ENCODE measurements at places on chromosomes 1 and 21.
A peak's percentile ranks its signal among the peaks of the same experiment; 100 is the strongest.

DNA sequence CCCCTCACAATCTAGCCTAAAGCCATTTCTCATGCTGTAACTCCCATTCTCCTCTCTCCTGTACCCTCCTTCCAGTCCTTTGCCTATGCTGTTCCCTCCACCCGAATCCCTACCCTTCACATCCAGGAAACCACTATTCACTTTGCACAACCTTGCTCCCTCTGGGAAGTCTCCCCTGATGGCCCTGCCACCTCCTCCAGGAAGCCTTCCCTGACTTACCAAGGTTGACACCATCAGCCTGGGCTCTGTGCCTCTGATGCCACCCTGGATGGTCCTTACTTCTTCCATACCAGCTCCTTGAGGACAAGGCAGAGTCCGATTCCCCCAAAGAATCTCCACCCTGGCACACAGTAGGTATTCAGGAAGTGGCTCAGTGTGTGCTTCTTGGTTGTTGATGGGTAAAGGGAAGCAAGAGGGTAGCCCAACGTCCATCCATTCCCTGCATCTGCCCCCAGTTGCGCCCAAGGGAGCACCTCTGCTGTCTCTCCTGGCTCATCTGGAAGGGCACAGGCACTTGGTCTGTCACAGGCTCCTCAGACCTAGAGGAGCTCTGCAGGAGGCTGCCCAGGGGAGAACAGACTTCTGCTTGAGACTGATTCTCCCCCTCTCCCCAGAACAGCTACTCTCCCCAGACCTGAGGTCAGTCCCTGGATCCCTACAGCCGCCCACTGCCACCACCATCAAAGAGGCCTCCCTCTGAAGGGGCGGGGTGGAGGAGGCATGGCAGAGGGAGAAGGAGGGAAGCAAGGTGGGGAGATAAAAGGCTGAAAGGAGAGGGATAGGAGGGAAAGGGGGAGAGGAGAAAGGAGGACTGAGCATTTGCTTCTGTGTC, 36.1 kb upstream of the ZC3H12A start:
- no peak for DNase-seq

DNA sequence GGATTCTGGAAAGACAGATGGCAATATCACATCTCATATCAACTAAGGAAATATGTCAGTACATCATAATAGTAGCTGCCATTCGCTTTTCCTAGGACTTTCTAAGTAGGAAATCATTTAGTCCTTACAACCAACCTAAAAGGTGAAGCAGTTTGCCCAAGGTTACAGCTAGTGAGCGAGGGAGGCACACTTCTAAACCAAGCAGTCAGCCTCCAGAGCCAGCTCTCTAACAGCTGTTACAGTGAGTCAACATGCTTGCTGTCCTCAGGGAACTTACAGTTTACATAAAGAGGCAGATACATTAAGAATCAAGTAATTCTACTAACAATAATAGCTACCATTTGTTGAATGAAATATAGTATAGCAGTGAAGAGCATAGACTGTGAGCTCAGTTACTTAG, 57.1 kb downstream of the GIPC2 start:
- no peak for DNase-seq

- DNase-seq = peak; percentile 10
These were observed 184.9 kb downstream of the DYRK1A start for GRCh38 chr21:37551331-37551992.

- no peak for DNase-seq
These were observed 10.9 kb downstream of the MORC3 start for GRCh38 chr21:36330904-36331303.

GRCh38 chr1:119125874-119126273, 14.6 kb downstream of the WARS2 start:
- DNase-seq = no peak

GRCh38 chr1:96360036-96360795, 361.4 kb upstream of the PTBP2 start:
- DNase-seq = no peak

DNA sequence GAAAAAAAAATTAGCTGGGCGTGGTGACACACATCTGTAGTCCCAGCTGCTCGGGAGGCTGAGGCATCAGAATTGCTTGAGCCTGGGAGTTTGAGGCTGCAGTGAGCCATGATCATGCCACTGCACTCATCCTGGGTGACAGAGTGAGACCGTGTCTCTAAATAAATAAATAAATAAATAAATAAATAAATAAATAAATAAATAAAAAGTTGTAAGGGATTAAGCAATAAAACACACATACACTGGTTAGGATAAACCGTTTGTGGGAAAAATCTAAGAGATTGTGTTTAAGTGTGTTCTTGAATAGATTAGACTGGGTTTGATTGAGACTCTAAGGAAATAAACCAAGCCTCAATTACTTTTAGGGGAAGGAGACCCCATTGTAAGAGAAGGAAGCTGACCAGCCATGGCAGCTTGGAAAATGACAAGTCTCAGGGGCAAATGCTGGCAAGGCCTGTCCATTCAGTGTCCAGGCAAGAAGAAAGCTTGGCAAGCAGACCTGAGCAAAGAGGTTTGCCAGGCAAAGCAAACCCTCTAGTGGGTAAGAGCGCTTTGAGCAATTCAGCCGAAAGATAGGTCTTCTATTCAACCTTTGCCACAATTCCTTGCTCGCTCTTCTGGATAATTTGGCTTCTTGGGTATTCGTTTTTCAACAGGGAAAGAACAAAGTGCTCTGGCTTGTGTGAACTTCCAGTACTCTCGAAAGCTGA, 106.9 kb upstream of the SERBP1 start:
- peak; percentile 23 for DNase-seq

- DNase-seq = peak; percentile 70
These were observed 4.0 kb downstream of the GLMP start for GRCh38 chr1:156291226-156292061.

DNA sequence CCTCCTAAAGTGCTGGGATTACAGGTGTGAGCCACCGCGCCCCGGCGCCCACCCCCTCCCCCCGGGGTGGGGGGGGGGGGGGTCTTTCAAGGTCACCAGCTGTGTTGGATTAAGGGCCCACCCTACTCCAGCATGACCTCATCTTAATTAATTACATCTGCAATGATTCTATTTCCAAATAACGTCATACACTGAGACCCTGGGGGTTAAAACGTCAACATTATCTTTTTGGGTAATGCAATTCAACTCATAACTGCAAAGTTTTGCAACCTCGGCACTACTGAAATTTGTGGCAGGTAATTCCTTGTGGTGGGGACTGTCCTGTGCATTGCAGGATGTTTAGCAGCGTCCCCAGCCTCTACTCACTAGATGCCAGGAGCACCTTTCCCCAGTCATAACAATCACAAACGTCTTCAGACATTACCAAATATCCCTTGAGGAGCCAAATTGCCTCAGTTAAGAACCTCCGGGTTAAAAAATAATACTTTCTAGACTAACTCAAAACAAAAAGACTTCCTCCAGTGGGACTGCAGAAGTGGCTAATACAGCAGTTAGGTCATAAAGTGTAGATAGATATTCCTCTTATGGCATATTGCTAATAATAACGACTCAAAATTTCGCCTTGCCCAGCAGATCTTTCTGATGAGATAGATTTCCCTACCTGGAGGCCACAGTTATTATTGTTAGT, 233.0 kb upstream of the KAZN start:
- no peak for DNase-seq

DNA sequence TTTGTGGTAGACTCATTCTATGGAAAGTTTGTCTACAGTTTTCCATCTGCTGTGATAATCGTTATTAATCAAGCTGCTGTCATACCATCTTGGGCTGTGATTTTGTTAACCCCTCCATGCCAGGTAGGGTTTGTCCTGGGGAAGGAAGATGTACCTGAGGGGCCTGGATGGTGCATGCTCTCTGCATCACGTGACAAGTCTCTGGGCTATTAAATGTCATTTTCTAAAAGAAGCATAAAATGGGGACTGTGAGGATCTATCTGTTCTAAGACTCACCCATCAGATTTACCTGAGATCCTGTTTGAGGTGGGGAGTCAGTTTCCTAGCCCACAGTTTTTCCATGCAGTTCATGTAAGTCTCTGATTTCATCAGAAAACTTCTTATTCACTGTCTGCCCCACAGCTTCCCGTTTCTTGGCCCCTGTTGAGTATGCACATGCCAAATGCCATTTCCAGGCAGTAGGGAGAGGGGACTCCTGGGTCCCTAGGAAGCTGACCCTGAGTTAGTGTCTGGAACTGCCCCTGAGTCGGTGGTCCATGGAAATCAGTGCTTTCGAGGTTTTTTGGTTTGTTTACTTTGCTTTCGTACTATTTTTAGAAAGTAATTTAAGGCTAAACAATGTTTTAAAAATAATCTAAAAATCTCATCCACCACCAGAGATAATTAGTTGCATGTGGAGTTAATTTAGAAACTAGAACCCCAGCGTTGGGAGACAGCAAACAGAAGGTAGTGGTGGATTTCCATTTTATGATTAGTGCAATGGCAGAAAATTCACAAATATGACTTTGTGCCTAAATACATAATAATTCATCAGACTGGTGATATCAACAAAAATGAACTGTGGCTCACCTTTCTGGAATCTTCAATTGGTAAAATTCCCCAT, 46.7 kb downstream of the ZBTB18 start:
- DNase-seq = no peak

- DNase-seq = no peak
These were observed 195.2 kb downstream of the ZSCAN20 start for GRCh38 chr1:33667386-33668282.

- no peak for DNase-seq
These were observed 17.3 kb upstream of the FHAD1 start for GRCh38 chr1:15229707-15230131.

GRCh38 chr1:81069856-81070255, 730.9 kb upstream of the ADGRL2 start:
- DNase-seq = no peak

- no peak for DNase-seq
These were observed 73.5 kb downstream of the CD46 start for GRCh38 chr1:207825409-207825695.

GRCh38 chr1:1858382-1859086, 32.4 kb downstream of the GNB1 start:
- DNase-seq = peak; percentile 29

- DNase-seq = no peak
These were observed 27.5 kb downstream of the KCNC4 start for GRCh38 chr1:110237386-110238152.

DNA sequence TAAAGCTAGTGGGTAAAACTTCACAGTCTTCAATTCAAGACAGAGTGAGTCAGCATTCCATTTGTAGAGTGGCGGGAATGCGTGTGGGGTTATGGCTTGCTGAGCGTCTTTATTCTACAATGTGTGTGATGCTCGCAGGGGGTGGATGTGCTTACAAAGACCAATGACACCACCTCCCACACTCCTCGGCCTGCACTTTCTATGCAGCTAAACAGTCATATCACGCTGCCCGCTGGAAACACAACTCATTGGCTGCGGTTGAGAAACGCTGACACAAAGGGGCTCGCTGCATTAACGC, 298.5 kb downstream of the PCP4 start:
- no peak for DNase-seq

- no peak for DNase-seq
These were observed 264.0 kb upstream of the DPYD start for GRCh38 chr1:98184856-98185255.

- no peak for DNase-seq
These were observed 138.2 kb downstream of the AJAP1 start for GRCh38 chr1:4792565-4792964.

- no peak for DNase-seq
These were observed 9.6 kb upstream of the SFT2D2 start for GRCh38 chr1:168216171-168216570.

DNA sequence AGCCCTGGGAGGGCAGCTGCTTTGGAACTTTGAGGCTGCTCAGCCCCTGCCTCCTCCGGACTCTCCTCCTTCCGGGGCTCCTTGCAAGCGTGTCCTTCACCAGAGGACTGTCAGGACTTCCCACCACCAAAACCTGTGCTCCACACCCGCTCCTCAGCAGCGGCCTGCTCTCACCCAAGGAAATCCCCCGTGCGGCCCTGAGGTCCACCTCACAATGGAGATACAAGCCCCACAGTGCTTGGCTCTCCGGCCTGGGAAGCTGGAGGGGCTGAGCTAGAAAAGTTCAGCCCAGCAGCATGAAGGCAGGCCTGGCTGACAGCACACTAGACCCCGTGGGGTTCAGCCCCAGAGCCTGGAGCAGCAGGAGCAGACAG, 33.6 kb downstream of the PGBD5 start:
- DNase-seq = no peak

- peak; percentile 26 for DNase-seq
These were observed 33.2 kb downstream of the RCSD1 start for GRCh38 chr1:167663002-167663772.

GRCh38 chr1:244140420-244140819, 89.3 kb downstream of the ZBTB18 start:
- no peak for DNase-seq

DNA sequence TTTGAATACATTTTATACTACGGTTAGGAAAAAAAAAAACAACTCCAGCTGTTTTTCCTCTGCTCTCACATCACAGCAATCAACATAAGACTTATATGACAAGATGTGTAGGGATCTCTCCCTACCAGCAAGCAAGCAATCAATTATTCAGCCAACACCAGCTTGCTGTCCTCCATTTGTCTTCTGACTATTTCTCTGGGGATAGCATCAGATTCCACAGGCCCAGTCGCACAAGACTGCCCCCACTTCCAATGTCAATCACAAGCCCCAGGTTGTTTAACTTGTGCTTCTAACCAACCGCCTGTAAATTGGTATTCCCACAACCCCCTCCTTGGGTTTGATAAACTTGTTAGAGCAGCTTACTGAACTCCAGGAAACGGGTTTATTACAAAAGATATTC, 873.1 kb upstream of the TMPRSS15 start:
- no peak for DNase-seq

GRCh38 chr1:229147072-229147471, 123.8 kb upstream of the RAB4A start:
- no peak for DNase-seq

DNA sequence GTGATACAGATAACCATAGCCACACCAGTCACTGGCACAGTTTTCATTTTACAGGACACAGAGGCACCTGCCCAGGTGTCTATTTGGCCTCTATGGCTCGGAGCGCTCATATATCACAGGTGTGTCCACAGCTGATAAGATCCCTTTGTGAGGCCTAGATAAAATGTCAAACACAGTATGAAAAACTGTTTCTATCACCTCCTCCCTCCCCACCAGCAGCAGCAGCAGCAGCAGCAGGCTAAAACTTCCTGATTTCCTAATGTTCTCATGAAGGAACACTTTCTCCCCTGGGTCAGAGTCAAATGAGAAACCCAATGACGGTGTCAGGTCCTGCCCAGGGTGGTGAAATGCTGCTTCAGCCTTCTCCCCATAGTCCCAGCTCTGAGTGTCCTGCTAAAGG, 24.4 kb downstream of the ELAPOR1 start:
- no peak for DNase-seq

GRCh38 chr1:246450611-246451251, 56.3 kb downstream of the SMYD3 start:
- DNase-seq = no peak

DNA sequence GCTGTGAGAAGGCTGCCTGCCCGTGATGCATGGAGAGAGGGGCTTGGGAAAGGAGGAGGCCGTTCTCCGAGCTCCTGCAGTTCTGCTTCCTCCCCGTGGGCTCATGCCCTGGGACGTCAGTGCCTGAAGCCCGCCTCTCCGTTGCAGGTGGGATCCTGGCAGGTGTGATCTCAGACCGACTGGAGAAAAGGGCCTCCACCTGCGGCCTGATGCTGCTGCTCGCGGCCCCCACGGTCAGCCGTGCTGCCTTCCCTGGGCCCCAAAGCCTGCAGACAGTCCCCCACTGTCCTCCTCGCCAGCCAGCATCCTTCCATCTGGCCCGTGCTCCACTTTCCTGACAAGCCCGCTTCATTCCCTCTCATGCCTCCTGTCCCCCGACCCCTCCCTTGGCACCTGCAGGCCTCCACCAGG, 50.9 kb downstream of the SLC37A1 start:
- DNase-seq = no peak

Data from anterior cingulate cortex (tissue), 58 donors.